ENCODE measurements at places on chromosomes 5 and 9.
A peak's percentile ranks its signal among the peaks of the same experiment; 100 is the strongest.

- no peak for DNase-seq
Measured at GRCh38 chr9:13436591-13436990, 157.1 kb upstream of the MPDZ start.

GRCh38 chr9:135215571-135216161 lies 128.2 kb downstream of the OLFM1 start:
- no peak for DNase-seq

GRCh38 chr5:149618581-149619248 lies 37.4 kb downstream of the ARHGEF37 start:
- DNase-seq = peak; percentile 16

DNA sequence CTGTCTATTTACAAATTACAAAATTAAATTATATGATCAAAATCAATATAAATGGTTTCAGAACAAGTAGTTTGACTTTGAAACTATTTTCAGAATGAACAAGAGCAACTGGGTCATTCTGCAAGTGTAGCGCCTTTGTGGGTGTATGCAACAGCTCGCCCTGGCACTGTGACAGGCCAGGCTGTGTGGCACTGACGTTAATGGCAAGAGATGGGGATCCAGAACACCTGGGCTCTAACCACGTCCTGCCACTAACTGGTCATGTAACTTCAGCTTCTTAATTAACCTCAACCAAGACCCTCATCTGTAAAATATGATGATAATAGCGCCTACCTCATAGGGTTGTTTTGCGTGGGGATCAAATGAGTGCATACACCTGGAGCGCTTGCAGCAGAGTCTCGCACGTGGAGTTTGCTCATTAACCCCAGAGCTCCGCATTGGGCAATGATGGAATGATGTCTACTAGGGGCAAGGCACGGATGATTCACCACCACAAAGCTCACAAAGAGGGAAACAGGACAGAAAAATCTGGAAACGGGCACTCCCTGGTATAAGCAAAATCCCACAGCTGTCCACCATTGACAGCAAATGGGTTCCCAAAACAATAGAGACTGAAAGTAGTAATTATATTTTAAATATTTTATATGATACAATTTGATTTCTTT lies 639.4 kb downstream of the SEMA5A start:
- DNase-seq = no peak

DNA sequence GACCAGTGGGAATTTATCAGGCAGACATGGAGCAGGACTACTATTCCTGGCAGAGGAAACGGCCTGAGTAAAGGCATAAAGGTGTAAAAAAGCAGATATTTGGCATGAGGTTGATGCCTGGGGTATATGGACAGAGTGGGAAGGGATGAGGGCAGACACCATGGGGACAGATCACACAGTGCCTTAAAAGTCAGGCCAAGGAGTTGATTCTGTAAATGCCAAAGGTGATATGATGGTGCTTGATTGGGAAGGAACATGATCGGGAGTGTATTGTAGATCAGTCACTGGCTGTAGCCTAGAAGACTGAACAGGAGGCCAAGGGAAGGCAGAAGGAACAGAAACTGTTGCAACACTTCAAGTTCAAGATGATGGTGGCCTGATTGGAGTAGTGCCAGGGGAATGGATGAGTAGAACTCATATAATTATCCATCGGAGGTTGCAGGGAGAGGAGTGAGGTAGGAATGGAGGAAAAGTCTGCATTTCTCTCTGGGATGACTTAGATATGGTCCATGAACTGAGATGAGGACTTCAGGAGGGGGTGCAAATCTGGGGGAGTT lies 594.3 kb upstream of the KLF4 start:
- DNase-seq = no peak

DNA sequence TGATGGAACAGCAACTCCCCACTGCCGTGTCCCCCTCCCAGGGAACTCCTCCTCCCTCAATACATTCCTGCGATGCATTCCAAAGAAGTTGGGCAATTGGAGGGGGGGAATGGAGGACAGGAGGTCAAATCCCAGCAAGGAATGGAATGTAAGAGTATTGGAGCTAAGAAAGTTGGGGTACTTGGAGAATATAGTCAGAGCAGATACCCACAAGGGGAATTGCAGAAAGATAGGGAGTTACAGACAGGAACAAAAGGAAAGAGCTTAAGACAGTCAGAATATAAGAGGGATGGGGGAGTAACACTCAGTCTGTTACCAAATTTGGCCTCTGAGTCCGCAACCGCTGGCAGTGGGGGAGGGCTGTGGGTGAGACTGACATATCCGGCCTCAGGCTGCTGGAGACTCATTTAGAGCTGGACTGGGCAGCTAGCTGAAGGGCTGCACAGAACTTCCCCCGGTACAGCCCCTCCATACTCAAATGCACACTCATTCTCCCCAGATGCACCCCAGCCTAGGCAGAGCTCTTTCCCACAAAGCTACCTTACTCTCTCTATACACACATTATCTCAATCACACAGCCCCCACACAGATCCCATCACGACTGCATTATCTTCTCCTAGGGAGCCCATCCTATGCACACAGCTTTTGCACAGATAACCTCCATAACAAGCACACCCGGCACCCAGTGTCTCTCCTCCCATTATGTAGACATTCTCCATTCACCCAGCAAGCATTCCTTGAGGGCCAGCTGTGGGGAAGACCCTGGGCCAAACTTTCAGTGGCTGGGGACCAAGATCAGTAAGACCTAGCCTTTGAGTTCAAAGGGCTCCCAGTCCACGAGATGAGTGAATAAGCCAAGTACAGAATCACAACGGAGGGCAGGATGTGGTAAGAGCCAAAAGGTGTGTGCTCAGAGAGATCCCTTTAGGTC lies 3.7 kb downstream of the TLN1 start:
- DNase-seq = peak; percentile 64

DNA sequence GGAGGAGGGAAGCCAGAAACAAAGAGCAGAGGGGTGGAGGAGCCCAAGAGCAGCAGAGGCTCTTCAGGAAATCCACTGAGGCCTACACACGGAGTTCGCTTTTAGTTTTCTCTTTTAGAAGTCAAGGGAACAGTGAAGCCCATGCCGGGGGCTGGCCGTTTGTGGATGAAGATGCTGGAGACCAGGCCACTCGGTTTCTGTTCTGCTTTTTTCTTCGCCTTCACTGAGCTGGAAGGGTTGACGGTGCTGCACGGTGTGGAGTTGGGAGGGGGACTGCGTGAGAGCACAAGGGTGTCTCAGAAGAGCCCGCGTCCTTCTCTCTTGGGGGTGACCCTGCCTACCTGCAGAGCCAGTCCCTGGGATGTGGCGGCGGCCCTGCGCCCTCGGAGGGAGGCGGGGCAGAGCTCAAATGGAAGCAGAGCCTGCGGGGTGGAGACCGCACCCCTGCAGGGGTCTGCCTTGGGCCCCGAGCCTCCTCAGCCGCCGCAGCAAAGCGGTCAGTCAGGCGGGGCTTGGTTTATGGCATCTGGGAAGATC lies 68.5 kb upstream of the CACNA1B start:
- DNase-seq = no peak

- no peak for DNase-seq
Measured at GRCh38 chr9:132498531-132499210, 83.7 kb upstream of the BARHL1 start.

DNA sequence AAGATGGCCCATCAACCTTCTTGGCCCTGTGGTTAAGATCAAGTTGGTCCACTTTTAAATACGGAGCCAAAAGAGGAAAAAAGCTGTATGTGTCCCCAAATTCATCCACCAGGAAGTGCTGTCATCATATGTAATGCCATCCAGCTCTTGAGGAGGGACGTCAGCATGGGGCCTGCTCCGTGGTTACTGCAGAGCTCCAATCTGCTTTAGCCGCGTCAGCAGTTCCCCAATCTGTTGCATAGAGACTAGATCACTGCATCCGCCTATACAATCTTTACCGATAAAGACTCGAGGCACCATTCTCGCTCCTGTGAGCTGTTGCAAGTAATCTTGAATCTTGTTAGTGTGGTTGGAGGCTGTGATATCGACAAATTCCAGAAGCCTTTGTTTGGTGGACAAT lies 65.7 kb downstream of the GABRA6 start:
- DNase-seq = no peak

- no peak for DNase-seq
Measured at GRCh38 chr9:73090214-73090613, 61.5 kb upstream of the ANXA1 start.

- DNase-seq = no peak
Measured at GRCh38 chr9:75903785-75904360, 13.4 kb downstream of the PCSK5 start.

DNA sequence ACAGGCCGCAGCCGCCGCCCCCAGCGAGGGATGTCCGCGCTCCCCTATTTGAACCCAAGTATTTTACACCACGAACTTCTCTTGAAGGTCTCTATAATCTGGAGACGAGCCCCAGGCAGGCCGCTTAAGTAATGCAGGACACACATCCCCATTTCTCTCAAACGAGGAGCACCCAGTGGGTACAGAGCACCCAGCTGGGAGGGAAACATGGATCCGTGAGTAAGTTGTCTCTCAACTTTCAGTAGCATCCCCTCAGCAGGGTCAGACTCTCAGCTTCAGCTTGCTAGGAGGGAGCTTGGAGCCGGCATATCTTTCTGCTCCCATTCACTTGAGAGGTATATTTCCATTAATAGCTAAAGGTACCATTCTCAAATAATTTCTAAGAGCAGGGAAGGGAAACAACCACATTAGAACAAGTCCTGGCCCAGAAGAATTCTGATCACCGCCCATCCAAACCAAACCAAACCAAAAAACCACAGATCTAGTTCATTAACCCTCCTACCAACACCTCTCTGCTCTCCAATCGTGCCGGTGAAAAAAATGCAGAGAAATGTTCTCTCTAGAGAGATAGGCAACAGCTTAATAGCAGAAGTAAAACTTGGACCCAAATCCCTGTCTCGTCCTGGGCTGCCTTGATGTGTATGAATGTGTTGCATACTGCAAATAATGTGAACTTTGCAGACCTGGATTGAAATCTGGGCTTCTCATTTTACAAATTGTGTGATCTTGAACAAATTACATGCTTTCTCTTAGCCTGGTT lies 910 bp downstream of the TDRD7 start:
- no peak for DNase-seq

- no peak for DNase-seq
Measured at GRCh38 chr5:169071-169727, 22.1 kb upstream of the LRRC14B start.

DNA sequence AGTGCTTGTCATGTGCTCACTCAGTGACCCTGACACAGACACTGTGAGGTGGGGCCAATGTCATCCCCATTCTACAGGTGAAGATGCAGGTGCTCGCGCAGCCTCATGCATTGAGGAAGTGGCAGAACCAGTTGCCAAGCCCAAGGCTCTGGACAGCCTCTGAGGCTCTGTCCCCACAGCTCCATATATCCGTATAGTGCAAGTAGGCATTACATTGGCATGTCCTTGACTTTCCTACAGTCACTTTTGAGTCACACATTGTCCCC lies 58.8 kb upstream of the ANGPTL2 start:
- no peak for DNase-seq

DNA sequence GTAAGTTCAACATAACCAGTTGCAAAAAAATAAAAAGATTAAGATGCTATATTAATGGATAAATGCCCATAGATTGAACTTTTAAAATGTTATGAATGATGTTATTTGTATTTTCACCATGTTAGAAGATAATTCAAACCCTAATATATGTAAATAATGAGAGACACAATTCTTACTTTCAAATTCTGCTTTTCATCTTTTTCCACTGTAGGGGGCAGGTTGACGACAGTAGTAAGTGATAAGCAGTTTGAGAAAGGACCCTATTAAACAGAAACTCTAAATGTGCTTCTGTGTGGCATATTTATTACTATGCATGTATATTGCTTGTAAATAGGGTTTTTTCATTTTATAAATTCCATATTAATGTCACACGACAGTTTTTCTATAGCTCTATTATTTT lies 591.1 kb downstream of the SEMA5A start:
- no peak for DNase-seq

- DNase-seq = no peak
Measured at GRCh38 chr5:35880156-35880555, 23.5 kb downstream of the IL7R start.

GRCh38 chr5:69007163-69007562 lies 86.7 kb upstream of the SLC30A5 start:
- no peak for DNase-seq

DNA sequence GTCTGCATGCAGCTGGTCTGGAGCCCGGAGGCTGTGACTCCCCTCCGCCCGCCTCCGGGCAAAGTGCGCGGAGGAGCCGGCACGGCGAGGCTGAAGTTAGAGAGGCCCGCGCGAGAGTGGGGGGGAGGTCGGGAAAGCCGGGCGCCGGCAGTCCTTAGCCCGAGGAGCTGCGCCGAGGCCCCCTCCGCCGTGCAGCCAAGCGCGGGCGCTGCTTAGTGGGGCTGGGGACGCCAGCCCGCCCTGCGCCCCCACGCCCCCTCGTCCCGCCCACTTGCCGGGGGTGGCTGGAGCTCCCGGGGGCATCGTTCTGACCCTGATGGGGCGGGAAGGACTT lies 403 bp downstream of the NINJ1 start:
- DNase-seq = peak; percentile 69

- DNase-seq = no peak
Measured at GRCh38 chr9:93017621-93018020, 40.9 kb upstream of the SUSD3 start.

- DNase-seq = no peak
Measured at GRCh38 chr5:160747987-160748386, 104.0 kb downstream of the ATP10B start.

DNA sequence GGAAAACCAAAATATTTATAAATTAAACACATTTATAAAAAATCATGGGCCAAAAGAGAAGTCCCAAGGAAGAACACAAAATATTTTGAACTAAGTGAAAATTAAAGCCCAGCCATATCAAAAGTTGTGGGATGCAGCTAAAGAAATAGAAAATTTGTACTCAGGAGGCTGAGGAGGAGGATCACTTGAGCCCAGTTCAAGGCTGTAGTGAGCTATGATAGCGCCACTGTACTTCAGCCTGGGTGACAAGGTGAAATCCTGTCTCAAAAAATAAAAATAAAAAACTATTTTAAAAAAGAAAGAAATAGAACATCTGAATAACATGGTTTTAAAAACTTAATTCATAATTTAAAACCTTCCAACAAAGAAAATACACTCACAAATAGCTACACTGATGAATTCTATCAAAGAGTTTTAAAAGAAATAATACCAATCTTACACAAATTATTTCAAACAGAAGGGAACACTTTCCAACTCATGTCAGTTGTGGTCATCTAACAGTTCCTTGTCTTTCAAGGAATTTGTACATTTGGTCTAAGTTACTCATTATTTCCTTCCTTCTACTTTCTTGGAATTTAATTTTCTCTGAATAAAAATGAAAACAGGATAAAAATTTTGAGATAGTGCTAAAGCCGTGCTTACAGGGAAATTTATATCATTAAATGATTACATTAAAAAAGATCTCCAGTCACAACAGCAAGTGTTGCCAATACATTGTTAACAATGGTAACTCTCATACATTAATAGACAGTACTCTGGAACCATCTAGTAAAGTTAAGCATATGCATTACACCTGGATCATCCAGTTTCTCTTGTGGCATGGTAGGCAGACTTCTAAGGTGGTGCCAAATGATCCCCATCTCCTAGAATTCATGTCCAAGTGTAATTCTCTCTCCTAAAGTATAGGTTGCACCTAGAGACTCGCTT lies 17.8 kb downstream of the PTBP3 start:
- DNase-seq = no peak
